ENCODE measurements at places on chromosomes 2 and 18.

- DNase-seq: peak; percentile 93
Observed at GRCh38 chr2:237304763-237305514, 109.0 kb downstream of the COL6A3 start.

- no peak for DNase-seq
Observed at GRCh38 chr2:20473128-20473527, 26.3 kb downstream of the RHOB start.

GRCh38 chr18:79787865-79788733 is 9.6 kb upstream of the KCNG2 start:
- DNase-seq: no peak

GRCh38 chr2:158810731-158811460 is 15.8 kb downstream of the DAPL1 start:
- DNase-seq: no peak

GRCh38 chr2:164562666-164563065 is 58.6 kb downstream of the GRB14 start:
- DNase-seq: no peak

GRCh38 chr2:183162362-183162761 is 38.1 kb downstream of the NUP35 start:
- peak; percentile 6 for DNase-seq

GRCh38 chr2:144452989-144453336 is 67.0 kb downstream of the ZEB2 start:
- no peak for DNase-seq

DNA sequence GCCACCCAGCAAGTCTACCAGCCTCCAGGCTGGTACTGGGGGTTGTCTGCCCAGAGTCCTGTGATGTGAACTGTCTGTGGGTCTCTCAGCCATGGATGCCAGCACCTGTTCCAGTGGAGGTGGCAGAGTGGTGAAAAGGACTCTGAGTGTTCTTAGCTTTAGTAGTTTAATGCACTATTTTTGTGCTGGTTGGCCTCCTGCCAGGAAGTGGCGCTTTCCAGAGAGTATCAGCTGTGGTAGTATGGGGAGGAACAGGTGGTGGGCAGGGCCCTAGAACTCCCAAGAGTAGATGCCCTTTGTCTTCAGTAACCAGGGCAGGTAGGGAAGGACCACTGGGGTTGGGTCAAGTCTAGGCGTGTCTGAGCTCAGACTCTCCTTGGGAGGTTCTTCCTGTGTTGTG is 356.7 kb downstream of the STK39 start:
- no peak for DNase-seq

- no peak for DNase-seq
Observed at GRCh38 chr2:437756-438393, 150.0 kb upstream of the ALKAL2 start.

- peak; percentile 1 for DNase-seq
Observed at GRCh38 chr2:117760916-117761315, 53.6 kb upstream of the DDX18 start.

GRCh38 chr2:111167076-111167862 is 46.6 kb downstream of the BCL2L11 start:
- no peak for DNase-seq

GRCh38 chr2:205656941-205657340 is 25.4 kb upstream of the NRP2 start:
- DNase-seq: no peak
